ENCODE measurements at places on chromosomes 1 and 21.

- no peak for DNase-seq
Observed at GRCh38 chr21:30232011-30232410, 16.1 kb upstream of the CLDN8 start.

DNA sequence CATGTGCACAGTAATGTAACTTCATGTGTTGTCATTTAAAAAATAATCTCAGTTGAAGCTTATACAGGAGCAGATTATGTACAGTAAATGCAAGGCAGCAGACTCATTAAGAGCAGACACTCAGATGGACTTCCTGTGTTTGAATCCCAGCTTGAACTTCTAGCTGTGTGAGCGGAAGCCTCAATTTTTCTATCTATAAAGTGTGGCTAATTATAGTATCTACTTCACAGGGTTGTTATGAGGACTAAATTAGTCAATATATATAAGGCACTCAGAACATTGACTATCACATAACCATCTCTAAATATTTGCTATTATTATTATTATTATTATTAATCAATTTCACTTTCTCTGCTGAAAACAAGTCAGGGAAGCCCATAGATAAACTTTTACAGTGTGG lies 141.6 kb downstream of the ZP4 start:
- no peak for DNase-seq

- DNase-seq: no peak
Observed at GRCh38 chr1:180948641-180949615, 36.2 kb downstream of the KIAA1614 start.

- DNase-seq: no peak
Observed at GRCh38 chr21:42570841-42571387, 57.3 kb downstream of the SLC37A1 start.

DNA sequence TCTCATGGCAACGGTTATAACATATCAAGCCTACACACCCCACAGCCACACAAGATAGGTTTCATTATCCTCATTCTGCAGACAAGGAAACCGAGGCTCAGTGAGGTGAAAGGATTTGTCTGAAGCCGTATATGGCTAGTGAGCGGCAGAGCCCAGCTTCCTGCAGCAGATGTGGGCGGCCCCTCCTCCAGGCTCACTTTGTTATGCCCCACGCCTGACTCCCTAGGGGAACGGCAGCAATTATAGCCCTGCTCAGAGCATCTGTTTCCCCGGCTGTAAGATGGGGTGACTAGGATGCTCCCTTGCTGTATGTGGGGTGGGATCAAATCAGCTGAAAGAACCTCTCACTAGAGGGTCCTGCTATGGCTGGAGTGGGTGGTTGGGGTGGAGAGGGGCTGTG lies 22.1 kb downstream of the GRHL3 start:
- no peak for DNase-seq

- DNase-seq: no peak
Observed at GRCh38 chr1:232047473-232047872, 420.9 kb downstream of the DISC1 start.

DNA sequence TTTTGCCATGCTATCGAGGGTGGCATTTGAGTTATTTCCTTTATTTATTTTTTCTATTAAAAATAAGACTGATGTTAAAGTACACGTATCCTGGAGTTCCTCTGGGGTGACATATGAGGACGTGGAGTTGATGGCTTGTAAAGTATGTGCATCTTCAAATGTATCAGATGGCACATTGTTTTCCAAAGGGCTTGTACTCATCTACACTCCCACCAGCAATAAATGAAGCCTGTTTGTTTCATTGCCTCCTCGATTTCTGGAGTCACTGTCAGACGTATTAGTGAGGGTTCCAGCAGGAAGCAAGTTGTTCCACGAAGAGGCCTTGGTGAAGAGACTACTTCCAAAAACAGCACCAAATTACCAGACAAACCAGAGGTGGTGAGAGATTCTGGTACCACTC lies 423.9 kb downstream of the NPHP4 start:
- no peak for DNase-seq

DNA sequence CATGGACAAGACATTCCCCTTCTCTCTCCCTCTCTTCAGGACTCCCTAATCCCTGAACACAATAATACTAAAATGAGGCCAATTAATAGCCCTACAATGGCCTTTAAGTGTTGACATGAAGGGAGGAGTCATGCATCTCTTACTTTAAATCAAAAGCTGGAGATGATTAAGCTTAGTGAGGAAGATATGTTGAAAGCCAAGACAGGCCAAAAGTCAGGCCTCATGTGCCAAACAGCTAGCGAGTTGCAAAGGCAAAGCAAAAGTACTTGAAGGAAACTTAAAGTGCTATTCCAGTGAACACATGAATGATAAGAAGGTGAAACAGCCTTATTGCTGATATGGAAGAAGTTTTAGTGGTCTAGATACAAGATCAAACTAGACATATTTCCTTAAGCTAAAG lies 49.5 kb upstream of the CD46 start:
- no peak for DNase-seq

- no peak for DNase-seq
Observed at GRCh38 chr1:43153443-43153842, 18.6 kb downstream of the EBNA1BP2 start.
